ENCODE measurements at places on chromosomes 11 and 22. TPM values are rescaled to one million over a fixed set of nuclear protein-coding genes. Genes with fewer than 3 reads are reported as not detected.

DNA sequence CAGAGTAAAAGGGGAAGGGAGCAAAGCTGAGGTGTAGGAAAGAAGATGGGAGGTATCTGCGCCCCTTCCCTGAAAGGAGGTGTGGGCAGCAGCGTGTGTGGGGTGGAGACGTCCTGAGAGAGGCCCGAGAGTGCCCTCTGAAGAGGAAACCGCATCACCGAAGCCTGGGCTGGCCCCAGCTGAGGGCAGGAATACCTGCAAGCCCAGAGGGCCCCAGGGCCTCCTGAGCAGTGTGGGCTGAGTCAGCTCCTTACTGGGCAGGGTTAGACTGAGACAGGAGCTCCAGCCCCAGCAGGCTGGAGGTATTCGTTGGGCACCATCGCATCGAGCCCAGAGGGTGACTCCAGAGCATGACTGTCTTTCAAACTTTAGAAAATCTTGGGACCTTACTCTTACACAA is 534.0 kb upstream of the B3GAT1 start:
- DNase-seq = no peak

GRCh38 chr22:23110922-23111527 is 30.8 kb downstream of the RSPH14 start:
- no peak for DNase-seq

The RNF121 gene
- 36.4 TPM for total RNA-seq

The FAM180B gene
- not detected for total RNA-seq

The TMEM86A gene
- 2.7 TPM for total RNA-seq
